Peyer's patch (tissue), 4 donors: ENCODE measurements at places on chromosomes 3 and 15. TPM values are rescaled to one million over a fixed set of nuclear protein-coding genes. Genes with fewer than 3 reads are reported as not detected.

GRCh38 chr3:20043396-20043795, 3.1 kb downstream of the KAT2B start:
- DNase-seq = peak; percentile 85

DNA sequence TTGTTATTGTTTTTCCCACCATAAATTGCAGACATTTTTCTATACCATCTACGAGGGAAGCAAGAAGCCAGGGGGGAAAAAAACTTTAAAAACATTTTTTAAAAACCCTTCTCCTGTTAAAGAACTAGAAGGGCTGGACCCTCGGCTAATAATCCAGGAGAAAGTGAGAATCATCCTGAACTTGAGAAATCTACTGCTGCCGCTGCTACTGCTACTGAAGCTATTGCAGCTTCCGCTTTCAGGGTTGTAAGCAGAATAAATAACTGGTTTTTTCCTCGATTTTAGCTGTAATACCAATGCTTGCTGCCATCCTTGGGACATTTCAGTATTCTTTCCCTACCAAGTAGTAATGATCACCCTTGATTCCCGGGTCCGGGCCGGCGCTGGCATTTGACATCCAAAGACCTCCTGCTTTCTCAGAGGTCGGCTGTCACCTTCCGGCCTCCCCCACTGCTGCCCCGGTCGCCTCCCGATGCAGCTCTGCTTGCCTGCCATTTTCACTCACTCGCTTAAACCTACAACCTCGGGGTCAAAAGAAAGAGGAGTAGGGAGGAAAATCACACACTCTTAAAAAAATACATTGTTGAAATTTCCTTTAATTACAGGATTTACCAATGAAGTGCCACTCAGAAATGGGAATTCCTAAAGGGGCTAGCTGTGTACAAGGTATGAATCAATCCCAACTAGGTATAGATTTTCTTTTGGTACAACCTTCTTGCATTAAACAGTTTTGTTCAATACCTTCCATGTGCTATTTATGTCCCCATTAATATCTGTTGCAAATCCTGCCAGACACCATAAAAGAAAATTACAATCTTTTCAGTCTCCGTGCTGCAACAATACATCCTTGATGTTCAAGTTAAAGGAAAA, 674 bp upstream of the MECOM start:
- no peak for DNase-seq

The ERC2 gene
- total RNA-seq = not detected

The TJP1 gene
- total RNA-seq = 109 TPM

DNA sequence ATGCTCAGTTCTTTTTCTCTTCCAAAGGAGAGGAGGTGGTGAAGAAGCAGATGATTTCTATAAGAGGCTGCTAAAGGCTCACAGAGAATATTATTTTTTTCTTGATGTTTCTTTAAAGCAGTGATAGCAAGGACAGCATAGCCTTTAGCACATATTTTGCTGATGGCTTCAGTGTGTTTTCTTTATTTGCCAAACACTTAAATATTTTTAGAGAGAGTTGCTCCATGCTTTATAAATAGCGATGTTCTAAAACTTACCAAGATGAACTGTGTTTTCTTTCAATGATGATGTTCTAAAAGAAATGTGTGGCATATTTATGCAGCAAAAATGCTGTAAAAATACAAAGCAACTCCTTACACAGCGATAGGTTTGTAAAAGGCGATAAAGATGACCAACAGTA, 11.8 kb upstream of the KCNAB1 start:
- DNase-seq = no peak

- DNase-seq = no peak
Measured at GRCh38 chr3:160804762-160805161, 48.7 kb downstream of the PPM1L start.

- DNase-seq = no peak
Measured at GRCh38 chr3:120846073-120846472, 61.9 kb upstream of the STXBP5L start.

DNA sequence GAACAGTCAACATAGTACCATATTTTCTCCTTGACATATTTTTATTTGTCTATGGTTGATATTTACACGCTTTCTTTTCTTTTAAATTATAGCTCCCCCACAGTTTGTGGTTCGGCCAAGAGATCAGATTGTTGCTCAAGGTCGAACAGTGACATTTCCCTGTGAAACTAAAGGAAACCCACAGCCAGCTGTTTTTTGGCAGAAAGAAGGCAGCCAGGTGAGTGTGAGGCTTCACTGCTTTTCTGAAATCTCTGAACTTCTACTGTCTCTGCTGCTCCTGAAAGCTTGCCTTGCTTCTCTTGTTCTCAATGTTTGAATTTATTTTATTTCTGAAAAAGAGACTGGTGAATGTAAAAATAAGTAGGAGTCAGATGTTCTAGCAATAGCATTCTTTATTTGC, 506.3 kb downstream of the ROBO2 start:
- no peak for DNase-seq

The TIMP4 gene
- total RNA-seq = 22.3 TPM

GRCh38 chr3:177199206-177199760, 2.0 kb upstream of the TBL1XR1 start:
- DNase-seq = no peak

- no peak for DNase-seq
Measured at GRCh38 chr15:78998526-78998925, 53.7 kb upstream of the CTSH start.

DNA sequence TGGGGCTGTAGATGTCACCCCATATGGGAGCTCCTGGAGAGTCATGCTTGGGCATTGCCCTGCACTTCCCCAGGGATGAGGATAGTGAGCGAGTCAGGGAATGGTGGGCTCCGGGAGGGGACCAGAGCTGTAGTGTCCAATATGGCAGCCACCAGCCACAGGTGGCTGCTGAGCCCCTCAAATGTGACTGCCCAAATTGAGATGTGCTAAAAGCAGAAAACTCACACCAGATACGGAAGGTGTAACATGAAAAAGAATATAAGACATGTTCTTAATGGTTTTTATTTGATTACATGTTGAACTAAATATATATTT, 31.7 kb downstream of the GRIP2 start:
- DNase-seq = no peak

GRCh38 chr15:66743703-66744536, 41.9 kb downstream of the SMAD6 start:
- DNase-seq = no peak

The CELF6 gene
- 3.7 TPM for total RNA-seq

GRCh38 chr15:36373550-36373949, 205.9 kb upstream of the CDIN1 start:
- no peak for DNase-seq

GRCh38 chr3:158768881-158769543, 32.8 kb upstream of the MFSD1 start:
- DNase-seq = no peak

The TMCO5A gene
- total RNA-seq = not detected

The SMCO1 gene
- not detected for total RNA-seq

- peak; percentile 87 for DNase-seq
Measured at GRCh38 chr3:14791343-14791945, 27.3 kb upstream of the FGD5 start.

DNA sequence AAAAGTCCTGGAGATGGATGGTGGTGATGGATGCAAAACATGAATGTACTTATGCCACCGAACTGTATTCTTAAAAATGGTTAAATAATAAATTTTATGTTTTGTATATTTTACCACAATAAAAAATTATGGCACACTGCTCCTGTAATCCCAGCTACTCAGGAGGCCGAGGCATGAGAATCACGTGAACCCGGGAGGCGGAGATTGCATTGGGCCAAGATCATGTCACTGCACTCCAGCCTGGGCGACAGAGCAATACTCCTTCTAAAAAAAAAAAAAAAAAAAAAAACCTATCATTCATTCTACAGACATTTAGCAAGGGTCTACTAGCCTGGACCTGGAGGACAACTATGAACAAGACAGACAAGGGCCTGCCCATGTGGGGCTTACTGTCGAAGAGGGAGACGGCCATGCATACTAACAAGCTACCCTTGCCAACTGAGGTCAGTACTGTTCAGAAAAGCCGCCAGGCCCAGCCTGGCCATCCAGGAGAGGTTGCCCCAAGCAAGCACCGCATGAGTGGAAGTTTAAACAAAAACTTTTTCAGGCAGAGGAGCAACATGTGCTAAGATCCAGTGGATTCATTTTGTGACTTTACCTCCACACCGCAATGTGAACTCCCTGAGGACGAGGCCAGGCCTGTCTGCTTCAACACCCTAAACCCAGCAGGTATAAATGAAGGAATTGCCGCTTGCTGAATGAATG, 2.8 kb upstream of the NEK4 start:
- DNase-seq = no peak

The GOLGA8G gene
- total RNA-seq = not detected

DNA sequence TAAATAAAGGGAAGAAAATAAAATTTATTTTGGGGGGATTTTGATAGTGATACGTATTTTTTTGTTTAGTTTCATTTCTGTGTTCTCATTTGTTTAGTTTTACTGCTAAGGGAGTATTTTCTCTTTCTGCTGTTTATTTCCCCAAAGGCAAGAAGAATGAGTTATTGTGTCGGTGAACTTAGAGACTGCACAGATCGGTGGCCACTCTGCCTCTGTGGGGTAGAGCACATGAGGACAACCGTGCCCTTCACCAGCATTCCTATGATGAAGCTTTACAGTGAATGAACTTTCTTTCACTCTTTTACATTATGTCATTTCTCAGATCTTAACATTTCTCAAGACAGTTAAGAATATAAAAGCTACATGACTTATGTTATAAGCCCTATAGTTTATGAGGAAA, 214.4 kb downstream of the OCA2 start:
- no peak for DNase-seq
